SHP77 (cell line): ENCODE measurements at places on chromosomes 2 and 18.

GRCh38 chr2:18605115-18605514 is 15.7 kb upstream of the NT5C1B start:
- no peak for DNase-seq

DNA sequence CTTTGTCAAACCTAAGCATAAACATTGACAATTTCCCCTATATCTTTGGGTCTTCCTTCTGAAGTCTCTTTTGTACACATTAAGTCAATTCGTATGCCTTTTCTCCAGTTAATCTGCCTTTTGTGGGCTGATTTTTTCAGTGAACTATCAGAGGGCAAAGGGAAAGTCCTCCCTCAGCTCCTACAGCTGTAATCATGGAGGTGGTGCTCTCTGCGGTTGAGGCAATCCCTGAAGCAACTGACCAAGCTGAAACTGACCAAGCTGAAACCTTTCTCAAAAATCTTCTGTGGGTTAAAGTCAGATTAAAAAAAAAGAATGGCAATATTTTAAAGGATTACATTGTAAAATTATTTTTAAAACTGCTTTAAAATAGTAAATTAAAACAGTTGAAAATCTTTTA is 105.8 kb upstream of the DNAJC10 start:
- no peak for DNase-seq

DNA sequence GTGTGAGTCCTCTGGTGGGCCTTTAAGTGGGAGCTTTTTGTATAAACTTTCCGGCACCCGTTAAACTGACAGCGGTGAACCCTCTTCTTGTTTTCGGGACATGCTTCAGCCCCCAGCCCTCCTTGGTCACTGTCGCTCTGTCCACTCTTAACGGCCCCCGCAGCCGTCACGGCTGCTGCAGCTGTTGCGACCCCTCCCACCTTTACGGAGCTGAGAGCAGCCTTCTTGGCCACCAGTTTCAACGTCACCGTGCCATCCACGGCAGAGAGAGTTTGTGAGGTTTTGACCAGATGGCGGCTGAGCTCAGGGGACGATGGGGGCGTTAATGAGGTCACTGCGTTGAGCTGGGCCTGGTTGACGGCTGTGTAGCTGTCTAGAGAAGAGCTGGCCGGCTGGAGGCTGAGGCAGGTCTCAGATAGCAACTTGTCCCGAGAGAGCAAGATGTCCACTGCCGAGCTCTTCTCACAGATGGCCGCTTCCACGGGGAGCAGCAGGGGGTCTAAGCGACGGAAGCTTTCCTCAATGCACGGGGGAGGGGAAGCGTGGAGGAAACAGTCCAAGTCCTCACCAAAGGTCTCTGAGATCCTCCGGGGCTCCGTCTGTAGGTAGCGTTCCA is 41.9 kb downstream of the KLF7 start:
- no peak for DNase-seq

- no peak for DNase-seq
Observed at GRCh38 chr2:7693246-7694075, 776.2 kb downstream of the RNF144A start.

DNA sequence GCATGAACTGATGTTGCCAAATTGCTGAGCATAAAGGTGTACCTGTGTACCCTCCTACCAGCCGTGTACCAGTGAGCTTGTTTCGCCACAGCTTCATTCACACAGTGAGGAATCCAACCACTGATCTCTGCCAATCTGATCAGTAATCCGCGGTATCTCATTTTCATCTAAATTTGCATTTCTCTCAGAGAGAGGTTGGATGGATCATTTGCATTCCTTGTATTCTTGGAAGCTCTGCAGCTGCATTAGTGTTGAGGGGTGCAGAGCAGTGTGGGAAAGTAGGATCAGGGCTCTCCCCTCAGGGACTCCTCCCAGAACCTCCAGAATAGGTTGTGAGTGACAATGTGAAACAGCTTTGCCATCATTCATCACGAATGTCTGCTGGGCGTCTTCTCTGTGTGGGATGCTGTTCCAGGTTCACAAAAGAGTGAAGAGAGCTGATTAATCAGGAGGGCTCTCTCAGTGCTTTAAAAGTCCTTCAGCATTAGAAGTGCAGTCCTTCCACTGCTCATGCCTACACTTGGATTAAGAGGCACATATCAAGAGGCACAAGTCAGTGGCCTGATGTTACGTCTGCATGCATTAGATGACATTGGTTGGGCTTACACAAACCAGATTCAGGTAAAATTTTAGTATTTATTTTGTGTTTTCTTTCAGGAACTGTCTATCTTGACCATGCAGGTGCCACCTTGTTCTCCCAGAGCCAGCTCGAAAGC is 7.5 kb downstream of the MOCOS start:
- DNase-seq = no peak

DNA sequence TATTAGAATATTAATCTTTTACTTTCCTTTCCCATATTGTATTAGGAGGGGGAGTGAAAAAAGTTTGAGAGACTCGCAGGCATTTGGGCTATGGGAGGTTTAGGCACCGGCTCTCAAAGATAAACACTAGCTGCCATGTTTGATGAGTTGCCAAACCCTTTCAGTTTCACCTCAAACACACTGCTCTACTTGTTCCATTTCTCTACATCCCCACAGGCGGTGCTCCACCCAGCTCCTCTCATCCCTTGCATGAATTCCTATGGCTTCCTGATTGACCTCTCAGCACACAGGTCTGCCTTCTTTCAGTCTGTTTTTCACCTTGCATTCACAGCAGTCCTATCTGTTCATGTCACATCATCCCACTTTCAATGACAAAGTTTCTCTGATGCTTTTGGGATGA is 65.7 kb downstream of the MEP1B start:
- DNase-seq = no peak

DNA sequence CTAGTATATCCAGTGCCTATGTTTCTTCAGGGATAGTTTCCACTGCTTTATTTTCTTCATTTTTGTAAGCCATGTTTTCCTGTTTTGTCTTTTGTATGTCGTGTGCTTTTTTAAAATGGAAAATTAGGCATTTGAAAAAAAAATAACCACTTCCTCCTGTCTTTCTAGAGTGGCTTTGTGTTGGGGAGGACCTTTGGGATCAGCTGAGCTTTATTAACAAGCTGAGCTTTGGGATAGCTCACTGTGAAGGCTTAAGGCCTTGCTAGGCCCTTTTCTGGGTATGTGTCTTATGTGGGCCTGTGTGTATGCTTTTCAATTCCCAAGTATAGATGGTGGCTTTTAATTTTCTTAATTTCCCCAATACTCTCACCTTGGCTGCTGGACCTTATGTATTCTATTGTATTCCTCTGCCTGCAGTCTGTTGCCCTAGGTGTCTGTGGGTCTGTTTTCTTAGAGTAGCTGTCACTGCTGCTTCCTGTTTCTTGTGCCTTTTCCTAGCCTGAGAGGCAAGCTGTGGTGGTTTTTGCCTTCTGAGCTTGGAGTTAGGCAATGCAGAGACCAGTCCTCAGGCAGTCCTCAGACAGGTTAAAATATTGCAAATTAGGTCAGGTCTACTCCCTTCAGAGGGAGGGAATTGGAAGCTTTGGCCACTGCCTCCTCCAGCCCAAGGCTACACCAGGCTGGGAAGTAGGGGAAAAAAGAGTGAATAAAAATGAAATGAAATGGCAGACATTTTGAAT is 134.7 kb downstream of the LDLRAD4 start:
- no peak for DNase-seq

- no peak for DNase-seq
Observed at GRCh38 chr2:234241656-234242458, 191.4 kb downstream of the SPP2 start.

- no peak for DNase-seq
Observed at GRCh38 chr18:955384-956066, 50.9 kb downstream of the ADCYAP1 start.

GRCh38 chr18:457521-458412 is 42.7 kb downstream of the COLEC12 start:
- no peak for DNase-seq

DNA sequence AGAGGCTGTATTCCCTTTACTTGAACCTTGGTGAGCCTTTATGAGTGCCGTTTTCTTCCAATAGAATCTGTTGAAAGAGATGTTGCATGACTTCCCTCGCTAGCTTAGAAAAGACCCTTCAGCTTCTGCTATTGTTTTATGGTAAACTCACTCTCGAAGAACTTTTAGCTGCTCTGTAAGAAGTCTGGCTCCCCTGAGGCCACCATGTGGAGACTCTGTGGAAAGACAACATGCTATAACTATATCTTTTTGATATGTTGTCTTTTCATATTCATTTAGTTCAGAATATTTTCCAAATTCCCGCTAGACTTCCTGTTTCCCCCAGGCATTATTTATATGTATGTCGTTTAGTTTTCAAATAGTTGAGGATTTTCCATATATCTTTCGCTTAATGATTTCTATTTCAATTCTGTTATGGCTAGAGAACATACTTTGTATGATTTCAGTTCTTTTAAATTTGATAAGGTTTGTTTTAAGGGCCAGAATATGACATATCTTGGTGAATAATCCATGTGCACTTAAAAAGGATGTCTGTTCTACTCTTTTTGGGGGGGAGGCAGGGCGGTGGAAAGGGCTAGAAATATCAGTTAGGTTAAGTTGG is 64.1 kb downstream of the PTPN4 start:
- peak; percentile 10 for DNase-seq

DNA sequence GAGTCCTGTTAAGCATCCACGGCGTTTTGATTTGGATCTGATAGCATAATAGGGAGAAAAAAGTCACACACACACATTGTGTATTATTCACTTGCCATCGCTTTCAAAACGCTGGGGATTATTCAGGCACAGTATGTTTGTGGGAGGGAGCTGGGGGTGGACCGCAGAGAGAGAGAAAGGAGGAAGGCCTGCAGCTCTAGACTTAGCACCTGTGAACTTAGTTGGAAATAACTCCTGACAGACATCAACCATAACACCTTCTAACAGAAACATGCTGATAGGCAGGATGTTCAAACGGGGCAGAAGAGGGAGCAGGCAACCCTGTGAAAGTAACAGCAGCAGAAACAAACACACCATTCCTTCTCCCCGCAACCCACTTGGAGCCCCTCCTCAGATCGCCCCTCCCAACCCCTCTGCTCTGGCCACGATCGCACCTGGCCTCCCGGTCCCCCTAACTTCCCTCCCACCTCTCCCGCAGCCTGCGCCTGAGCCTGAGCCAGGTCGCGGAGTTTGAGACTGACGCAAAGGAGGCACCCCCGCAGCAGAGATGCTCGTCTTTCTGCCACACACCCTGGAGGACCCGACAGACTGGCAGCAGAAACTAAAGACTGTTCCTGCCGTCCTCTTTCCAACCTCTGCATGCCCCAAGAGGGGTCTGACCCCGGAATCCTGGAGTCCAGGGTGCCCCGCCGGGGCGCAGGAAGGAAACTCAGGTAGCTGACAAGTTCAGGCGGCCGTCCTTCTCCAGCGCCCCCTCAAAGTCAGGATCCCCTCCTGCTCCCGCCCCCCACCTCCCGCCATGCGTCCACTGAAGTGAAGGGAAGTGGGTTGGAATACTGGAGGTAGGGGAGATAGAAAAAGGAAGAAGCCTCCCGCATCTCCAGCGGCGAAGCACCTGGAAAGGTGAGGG is 738 bp downstream of the CHST9 start:
- DNase-seq = no peak

DNA sequence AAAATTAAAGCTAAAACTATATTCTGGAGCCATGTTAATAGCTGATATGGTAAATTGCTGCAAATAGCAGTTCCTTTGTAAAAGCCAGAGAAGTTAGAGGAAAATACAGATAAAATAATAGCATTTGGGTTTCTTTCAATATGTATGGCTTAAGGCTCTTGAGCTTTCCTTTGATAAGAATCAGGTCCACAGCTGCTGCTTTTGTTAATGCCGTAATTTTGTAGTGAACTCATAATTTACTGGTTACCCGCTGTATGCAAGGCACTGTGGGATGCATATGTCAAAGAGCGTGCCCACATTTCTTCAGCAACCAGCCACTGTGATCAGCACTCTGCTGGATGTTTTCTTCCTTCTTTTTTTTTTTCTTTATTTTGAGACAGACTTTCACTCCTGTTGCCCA is 79.1 kb downstream of the MOGAT1 start:
- no peak for DNase-seq

DNA sequence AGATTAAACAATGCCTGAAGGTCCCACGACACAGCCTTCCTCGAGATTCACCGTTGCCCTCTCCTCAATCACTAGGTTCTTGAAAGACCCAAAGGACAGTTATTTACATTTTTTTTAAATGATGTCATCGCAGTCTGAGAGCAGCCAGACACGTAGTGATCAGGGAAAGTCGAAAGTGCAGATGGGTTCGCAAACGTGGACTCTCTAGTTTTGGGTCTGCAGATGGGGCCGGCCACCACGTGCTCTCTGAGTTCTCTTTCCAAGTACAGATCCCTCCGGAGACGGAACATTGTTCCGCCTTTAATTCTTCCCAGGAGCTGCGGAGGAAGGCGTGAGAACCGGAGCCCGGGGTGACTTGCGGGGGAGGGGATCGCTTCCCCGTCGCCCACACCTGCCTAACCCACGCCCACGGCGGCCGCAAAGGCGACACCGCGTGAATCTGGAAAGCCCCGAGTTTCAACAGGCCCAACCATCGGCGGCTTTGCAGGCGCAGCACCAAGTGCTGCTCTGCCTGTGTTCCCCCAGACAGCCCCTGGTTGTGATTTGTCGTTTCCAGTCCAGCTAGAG is 54.3 kb downstream of the PKDCC start:
- DNase-seq = no peak

- DNase-seq = no peak
Observed at GRCh38 chr18:22040533-22040932, 128.9 kb upstream of the GATA6 start.

GRCh38 chr2:152166633-152167032 is 8.9 kb downstream of the STAM2 start:
- DNase-seq = no peak

DNA sequence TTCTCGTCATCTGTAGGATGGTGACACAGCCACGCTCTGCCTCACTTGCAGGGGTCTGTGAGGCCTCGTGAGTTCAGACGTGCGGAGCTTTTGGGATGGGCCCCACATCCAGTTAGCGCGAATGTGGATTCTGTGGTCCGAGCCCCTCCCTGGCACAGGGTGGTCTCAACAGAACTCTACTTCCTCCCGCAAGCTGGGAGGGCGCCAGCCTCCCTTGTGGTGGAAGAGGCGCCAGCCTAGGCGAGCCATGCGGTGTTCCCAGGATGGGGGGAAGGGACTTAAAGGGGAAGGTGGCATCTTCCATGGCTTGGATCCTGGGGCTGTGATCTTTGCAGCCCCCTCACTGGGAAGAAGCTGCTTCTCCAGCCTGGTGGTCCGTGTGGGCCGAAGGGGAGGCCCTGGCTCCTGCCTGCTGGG is 1.4 kb downstream of the SNORC start:
- no peak for DNase-seq

GRCh38 chr2:32688541-32688940 is 60.7 kb downstream of the TTC27 start:
- DNase-seq = no peak

- peak; percentile 56 for DNase-seq
Observed at GRCh38 chr2:112073875-112074274, 18.8 kb downstream of the TMEM87B start.

DNA sequence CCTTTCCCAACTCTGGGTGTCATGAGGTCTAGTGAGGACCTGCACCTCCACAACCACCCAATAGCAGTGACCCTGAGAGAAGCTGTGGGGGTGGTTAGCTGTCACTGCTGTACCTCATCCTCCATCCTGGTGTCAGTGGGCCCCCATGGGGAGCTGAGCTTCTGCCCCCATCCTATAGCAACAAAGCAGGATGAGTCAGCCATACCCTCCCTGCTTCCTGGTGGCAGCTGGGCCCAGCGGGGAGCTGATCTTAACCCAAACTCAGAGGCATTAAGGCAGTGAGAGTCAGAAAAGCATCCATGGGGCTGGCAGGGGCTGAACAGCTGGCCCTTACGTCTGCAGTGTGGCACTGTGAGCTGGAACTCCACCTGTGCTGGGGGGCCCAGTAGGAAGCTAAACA is 247.8 kb upstream of the HDAC4 start:
- no peak for DNase-seq
